ENCODE measurements at places on chromosomes 2 and 18.

DNA sequence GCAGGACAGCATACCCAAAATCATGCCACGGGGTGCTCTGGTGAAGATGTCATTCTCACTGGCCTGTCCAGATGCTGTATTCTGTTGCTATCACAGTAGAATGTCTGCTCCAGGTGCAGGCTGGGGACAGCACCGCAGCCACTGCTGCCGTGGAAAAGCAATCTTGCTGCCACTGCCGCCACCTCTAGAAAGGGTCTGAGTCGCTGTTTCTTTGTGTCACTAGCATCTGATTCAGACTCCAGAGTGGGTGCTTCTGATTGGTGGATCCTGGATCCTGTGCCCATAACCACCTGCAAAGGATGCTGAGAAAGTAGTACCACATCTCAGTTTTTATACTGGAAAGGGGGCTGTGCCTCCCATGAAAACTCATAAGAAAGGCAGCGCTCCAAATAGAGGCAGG lies 45.3 kb upstream of the CTLA4 start:
- peak; percentile 36 for DNase-seq

- peak; percentile 47 for DNase-seq
Measured at GRCh38 chr2:11343650-11344341, 640 bp downstream of the ROCK2 start.

DNA sequence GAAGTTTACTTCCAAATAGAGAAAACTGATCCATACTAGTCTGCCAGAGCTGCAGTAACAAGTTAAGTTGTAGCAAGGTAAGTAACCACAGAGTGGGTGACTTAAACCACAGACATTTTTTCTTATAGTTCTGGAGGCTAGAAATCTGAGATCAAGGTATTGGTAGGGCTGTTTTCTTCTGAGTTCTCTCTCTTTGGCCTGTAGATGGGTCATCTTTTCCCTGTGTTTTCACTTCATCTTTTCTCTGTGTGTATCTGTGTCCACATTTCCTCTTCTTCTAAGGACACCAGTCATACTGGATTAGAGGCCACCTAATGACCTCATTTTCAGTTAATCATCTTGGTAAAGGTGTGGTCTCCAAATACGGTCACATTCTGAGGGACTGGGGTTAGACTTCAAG lies 142.9 kb upstream of the MEX3C start:
- no peak for DNase-seq

GRCh38 chr2:147222506-147222905 lies 622.3 kb upstream of the ACVR2A start:
- DNase-seq: no peak

DNA sequence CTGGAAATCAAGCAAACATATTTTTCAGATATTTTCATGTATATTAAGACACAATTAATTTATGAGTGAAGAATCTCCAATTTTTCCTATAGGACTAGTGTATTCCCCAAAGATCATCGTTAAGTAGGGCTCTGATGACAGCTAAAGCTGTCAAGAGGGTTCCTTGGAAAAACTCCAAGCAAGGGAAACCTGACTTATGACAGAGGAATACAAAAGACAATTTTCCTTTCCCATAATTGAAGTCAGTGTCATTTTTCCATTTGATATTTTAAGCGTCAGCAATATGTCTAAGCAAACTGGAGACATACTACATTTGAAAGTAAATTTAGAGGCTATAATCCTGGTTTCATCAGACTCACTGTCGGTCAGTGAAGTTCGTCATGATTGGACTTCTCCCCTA lies 36.1 kb downstream of the RIT2 start:
- DNase-seq: no peak

DNA sequence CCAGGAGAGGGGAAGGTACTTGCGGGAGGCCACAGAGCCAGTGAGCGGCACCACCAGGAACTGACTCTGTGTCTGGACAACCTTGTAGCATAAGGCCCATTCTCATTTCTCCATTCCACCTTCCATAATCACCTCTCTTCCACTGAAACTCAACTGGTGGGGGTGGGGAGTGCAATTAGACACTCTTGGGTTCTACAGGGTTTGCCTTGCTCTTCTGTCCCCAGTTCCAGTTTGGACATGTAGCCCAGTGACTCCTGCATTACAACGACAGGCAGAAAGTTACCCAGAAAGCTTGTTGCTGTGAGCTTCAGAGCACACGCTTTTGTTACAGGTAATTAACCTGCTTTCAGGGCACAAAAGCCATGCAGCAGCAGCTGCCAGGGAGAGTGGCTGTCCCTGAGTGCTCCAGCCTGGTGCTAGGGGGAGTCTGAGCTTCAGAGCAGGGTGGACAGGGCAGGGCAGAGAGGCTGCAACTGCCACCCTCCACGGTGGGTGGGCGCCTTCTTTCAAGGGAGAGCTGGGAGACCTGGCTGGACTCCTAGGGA lies 65.2 kb downstream of the COPS8 start:
- DNase-seq: no peak
